ENCODE measurements at places on chromosomes 6 and 20. TPM values are rescaled to one million over a fixed set of nuclear protein-coding genes. Genes with fewer than 3 reads are reported as not detected.

Gene MED20
- 16.5 TPM for total RNA-seq

Gene IBTK
- 28.9 TPM for total RNA-seq

Gene ESR1
- 1.0 TPM for total RNA-seq

Gene PLAGL2
- total RNA-seq, result 5.4 TPM

Gene RHAG
- total RNA-seq, result 0.26 TPM

Gene SNAP91
- total RNA-seq, result 0.13 TPM

Gene RFX6
- not detected for total RNA-seq

Gene PHACTR3
- 1.1 TPM for total RNA-seq

Gene CCN6
- total RNA-seq, result not detected

Gene VIP
- total RNA-seq, result not detected

Gene MUC22
- 0.11 TPM for total RNA-seq

Gene CALHM5
- total RNA-seq, result 0.98 TPM

Gene RNF182
- total RNA-seq, result 0.10 TPM

Gene MCHR2
- not detected for total RNA-seq

DNA sequence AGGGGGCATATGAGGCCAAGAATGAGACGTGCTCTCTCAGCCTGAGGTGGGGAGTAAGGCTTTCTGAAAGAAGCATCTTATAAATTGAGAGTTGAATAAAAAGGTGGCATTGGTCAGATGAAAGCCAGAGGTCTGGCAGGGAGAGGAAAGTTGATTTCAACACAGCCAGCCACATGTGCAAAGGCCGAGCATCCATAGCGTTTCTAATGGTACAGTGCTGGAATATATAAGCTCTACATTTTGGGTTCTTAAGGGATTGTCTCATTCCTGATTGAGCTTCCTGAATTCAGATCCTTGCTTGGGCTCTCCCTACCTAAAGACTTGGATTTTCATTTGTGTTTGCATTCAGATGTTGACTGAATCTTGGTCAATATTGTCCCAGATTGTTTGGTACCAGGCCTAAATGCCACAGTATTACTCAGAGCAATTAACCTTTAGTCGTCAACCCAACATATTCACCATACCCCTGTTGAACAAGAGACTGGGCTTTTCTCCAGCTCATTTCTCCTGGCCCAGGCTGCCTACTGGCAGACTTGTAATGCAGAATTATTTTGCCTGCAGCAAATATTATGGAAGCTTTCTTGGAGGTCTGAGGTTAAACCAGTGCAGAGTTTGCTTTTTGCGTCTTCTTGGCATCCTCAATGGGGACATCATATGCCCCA, 14.5 kb upstream of the BCAS1 start:
- no peak for DNase-seq

- DNase-seq, result no peak
Observed at GRCh38 chr20:48776306-48776705, 51.5 kb downstream of the PREX1 start.

DNA sequence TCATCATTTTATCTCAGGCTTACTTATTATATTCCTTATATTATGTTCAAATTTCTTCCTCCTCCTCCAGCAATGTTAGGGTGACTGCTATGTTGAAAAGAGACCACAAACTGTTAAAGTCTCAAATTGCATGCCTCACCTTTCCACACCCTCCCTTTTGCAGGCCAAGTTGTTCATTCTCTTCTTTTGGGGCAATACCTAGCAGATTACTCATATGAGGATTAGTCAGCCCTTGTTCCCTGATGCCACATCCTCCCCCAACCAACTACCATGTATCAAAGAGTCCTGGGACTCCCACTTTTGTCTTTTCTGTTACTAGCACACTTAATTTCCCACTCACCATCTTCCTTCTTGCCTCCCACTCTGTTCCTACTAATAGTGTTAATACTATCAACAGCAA, 434.7 kb downstream of the BCKDHB start:
- DNase-seq, result no peak

- no peak for DNase-seq
Observed at GRCh38 chr6:56046576-56046975, 171.2 kb upstream of the BMP5 start.

DNA sequence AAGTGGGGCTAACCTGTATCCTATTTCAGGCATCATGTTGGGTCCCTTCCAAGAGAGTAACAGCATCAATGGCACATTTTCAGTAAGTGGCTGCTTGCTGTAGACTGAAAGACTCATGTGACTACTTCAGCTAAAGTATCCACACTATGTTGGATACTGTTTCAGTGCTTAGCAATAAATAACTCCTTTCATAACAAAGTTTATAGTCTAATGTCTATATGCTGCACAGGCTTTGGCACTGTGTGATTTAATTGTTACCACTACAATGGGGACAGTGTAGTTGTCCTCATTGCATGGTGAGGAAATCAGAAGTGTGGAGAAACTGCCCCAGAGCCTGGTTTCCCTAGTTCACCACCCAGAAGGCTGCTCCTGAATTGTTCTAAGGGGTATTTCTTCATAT, 318.0 kb upstream of the PTCHD4 start:
- DNase-seq, result no peak

DNA sequence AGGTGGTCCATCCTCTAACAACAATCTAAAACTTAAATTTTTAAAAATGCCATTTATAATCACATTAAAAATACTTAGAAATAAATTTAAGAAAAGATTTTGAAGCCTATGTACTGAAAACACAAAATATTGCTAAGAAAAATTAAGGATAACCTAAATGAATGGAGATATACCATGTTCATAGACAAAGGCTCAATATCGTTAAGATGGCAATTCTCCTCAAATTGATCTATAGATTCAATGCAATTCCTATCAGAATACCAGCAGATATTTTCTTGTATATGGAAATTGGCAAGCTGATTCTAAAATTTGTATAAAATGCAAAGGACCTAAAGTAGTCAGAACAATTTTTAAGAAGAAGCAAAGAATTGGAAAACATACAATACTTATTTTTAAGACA, 19.7 kb upstream of the UST start:
- no peak for DNase-seq

- DNase-seq, result no peak
Observed at GRCh38 chr6:102216232-102216631, 822.7 kb downstream of the GRIK2 start.

DNA sequence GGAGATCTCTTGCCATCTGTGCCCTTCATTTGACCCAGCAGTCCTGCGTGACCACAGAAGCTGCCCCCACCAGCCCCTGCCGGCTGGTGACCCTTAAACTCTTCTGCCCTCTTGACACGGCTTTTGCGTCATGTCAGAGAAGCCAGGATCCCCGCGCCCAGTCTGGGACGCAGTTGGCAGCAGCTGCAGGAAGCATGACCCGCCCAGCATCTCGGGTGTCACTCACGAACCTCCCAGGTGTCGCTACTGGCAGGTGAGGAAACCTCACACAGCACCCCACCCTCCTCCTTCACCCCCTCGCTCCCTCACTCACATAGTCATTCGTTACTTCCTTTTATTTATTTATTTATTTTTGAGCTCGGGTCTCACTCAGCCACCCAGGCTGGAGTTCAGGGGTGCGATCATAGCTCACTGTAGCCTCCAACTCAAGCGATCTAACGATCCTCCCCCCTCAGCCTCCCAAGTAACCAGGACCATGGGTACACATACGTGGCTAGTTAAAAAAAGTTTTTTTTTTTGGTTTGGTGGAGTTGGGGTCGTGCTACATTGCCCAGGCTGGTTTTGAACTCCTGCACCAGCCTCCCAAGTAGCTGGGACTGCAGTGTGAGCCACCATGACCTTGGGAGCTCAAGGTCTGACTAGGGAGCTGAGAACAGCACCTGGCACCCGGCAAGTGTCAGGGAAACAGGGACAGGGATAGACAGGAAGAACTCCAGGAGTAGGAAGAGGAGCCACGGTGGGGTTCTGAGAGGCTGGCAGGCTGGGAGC, 14.1 kb upstream of the SPDEF start:
- DNase-seq, result no peak

- no peak for DNase-seq
Observed at GRCh38 chr20:59774204-59774641, 159.2 kb downstream of the SYCP2 start.

GRCh38 chr20:9454791-9455190, 59.6 kb upstream of the LAMP5 start:
- DNase-seq, result no peak

DNA sequence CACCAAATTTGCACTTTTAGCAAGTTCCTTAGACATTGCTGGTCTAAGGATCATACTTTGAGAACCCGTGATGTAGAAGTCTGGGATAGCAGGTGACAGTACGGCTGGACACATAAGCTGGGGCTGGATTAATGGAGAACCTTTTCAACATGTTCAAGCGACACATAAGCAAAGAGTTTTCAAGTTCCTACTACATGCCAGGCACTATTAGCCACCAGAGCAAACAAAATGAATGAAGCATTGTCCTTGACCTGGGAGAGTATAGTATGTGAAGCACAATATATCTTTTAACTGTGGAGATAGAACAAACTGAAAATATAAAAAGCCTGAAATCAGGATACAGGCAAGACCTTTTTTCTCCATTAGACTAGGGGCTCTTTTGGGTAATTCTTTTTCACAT, 102.9 kb downstream of the ADGRG6 start:
- no peak for DNase-seq

- no peak for DNase-seq
Observed at GRCh38 chr6:151089978-151090377, 149.8 kb upstream of the AKAP12 start.

GRCh38 chr6:57021086-57021720, 25.3 kb upstream of the KIAA1586 start:
- no peak for DNase-seq

DNA sequence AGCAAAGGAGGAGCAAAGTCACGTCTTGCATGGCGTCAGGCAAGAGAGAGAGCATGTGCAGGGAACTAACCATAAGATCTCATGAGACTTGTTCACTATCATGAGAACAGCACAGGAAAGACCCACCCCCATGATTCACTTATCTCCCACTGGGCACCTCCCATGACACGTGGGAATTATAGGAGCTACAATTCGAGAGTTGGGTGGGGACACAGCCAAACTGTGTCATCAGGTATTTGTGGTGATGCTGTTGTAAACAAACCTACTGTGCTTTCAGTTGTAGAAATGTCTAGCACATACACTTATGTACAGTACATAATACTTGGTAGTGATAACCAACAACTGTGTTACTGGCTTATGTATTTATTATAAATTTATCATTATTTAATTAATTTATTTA, 128.3 kb downstream of the UTRN start:
- no peak for DNase-seq

- DNase-seq, result no peak
Observed at GRCh38 chr6:105677671-105678475, 275.0 kb upstream of the PREP start.

GRCh38 chr6:32439602-32440214, at the start of gene HLA-DRA:
HLA-DRA (plus strand) TSS chr6:32439887; CDS start chr6:32439951, 64 bp downstream.
- no peak for DNase-seq

DNA sequence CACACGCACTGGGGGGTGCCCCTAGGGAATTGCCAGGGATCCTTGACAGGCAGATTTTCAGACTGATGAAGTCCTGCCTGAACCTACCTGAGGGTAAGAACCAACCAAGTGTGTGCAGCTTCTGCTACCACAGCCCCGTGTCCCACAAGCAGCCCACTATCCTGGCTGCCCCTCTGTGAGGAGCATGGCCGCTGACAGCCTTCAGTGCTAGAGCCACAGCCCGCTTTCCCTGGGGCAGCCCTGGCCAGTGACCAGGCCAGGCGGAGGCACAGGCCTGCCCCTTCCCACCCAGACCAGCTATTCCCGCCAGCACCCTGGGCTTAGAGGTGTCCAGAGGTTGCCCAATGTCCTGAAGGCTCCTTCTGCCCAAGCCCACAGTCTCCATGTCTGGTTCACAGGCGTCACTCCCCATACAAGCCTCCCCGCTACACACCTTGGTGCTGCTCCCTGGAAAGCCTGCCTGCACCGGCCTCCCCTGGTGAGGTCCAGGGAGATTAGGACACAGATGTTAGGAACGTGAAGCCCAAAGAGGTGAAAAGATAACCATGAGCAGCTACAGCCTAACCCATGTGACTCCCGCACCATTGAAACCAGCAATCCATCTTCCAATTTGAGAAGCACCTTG, 207.0 kb downstream of the SYNDIG1 start:
- DNase-seq, result no peak

GRCh38 chr6:100946021-100946540, 65.0 kb upstream of the ASCC3 start:
- no peak for DNase-seq

GRCh38 chr6:82083646-82084045, 163.9 kb downstream of the IBTK start:
- DNase-seq, result no peak

- no peak for DNase-seq
Observed at GRCh38 chr6:167393731-167394130, 68.8 kb downstream of the TTLL2 start.

- DNase-seq, result no peak
Observed at GRCh38 chr6:28948782-28949486, 25.1 kb upstream of the TRIM27 start.

DNA sequence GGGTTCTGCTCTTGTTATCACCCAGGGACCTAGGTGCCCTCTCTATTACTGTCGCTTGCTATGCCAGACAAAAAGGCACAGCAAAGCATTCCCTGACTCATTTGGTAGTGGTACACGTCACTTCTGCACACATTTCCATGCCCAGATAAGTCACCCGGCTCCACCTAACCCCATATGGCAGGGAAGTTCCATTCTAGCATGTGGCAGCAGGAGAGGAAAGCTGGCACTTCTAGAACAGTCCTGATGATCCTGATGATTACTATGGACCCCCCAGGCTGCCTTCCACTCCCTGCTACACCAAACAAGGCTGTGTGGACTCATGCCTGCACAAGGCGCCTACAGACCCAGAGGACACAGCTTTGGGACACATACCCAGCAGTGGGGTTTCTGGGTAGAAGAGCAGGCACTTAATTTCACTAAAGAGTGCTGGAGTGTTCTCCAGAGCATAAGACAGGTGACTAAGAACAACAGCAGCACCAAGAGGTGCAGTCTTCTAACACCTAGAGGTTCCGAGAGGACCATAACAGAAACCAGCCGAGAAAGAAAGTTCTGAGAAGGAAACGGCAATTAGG, 53.5 kb upstream of the NELFCD start:
- no peak for DNase-seq

DNA sequence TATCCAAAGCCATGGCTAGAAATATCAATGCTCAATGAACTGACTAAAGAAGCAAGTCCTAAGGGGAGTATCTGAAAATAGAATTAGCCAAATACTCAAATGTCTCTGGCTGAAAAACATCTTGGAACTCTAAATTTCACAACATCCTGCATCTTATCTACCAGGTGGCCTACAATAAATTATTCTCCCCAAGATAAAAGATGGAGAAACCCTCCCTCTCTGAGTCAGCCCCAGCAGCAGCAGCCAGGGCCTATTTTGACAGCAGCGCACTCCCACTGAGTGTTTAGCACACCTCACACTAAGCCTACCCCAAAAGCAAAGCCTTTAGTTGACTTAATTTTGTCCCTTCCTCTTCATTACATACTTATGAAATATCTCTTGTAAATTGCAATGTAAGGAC, 5.9 kb downstream of the CALHM6 start:
- DNase-seq, result no peak

- no peak for DNase-seq
Observed at GRCh38 chr20:14761903-14762302, 424.5 kb upstream of the FLRT3 start.

DNA sequence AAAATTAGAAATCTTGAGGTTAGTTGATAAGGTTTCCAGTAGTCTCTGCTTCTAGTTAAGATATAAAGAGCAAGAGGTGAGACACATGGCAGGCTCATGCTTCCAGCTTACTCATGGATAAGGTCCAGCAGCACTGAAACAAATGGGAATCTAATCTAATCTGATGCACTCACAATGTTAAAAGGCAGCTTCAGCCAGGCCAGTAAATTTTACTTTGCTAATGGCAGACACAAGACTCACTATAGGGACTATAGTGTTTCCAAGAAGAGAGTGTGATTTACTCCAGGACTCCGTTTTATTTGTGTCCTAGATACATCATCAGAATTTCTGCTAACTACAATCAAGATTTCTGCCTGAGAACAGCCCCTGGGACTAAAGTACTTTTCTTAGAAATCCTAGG, 324.8 kb downstream of the SMOC2 start:
- DNase-seq, result no peak

Measured in gastrocnemius medialis (tissue), 4 donors.